NCI-H1048 (cell line): ENCODE measurements at places on chromosomes 5 and 9.

GRCh38 chr5:32991421-32991815, 280.3 kb downstream of the NPR3 start:
- DNase-seq: no peak

DNA sequence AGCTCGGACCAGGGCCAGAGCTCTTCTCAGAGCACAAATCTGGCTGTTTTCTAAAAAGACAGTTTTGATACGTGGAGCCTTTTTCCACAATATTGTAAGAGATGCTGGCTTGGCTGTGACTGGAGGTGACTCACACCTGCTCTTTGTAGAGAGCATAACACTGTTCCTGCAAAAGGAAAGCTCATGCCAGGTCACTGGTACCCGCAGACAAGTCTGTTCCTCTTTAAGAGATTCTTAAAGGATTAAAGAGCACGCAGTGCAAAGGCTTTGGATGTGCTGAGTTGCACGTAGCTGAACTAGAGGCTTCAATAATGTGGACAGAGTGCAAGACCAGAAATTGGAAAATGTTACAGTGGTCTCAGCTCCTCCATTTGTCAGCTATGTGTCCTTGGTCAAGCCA, 19.0 kb downstream of the ACTL7B start:
- no peak for DNase-seq

DNA sequence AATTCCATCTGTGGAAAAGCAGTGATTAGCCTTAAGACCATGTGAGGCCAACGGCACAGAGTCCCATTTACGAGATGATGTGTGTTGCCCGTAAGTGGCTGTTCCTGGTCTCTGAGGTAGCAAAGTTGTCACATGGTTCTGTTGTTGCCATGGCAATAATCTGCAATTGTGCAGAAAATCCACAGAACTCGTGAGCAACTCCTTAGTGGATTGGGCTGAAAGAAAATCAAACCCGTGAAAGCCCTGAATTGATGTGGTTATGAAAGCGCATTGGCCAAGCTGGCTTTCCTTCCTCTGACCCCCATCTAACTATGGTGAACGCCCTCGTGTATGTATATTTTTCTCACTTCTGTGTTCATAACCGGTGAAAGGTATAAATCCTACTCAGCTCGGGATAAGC, 614.7 kb downstream of the EBF1 start:
- no peak for DNase-seq

- no peak for DNase-seq
Observed at GRCh38 chr5:73749485-73750270, 123.7 kb downstream of the ARHGEF28 start.

DNA sequence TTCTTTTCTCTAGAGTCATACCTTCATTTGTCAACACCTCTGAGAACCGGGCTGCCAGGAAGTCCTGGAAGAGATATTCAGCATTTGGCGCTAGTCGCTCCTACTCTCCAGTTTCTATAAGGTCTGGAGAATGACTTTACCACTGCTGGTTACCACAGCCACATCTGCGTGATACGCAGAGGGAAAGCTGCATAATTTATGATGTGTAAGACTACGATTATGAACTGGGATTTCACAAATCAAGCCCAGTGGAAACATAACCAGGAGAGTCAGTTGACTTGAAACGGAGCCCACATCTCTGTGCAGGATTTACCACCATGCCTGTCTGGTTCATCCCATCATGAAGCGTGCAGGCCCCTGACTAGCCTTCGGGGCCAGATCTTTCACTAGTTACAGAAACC, 72.6 kb downstream of the FGF1 start:
- no peak for DNase-seq

- DNase-seq: no peak
Observed at GRCh38 chr9:84140535-84141101, 160.0 kb downstream of the RMI1 start.

- DNase-seq: no peak
Observed at GRCh38 chr9:113705928-113706519, 170.1 kb upstream of the ZNF618 start.

- DNase-seq: no peak
Observed at GRCh38 chr5:72368271-72368670, 48.1 kb downstream of the PTCD2 start.

DNA sequence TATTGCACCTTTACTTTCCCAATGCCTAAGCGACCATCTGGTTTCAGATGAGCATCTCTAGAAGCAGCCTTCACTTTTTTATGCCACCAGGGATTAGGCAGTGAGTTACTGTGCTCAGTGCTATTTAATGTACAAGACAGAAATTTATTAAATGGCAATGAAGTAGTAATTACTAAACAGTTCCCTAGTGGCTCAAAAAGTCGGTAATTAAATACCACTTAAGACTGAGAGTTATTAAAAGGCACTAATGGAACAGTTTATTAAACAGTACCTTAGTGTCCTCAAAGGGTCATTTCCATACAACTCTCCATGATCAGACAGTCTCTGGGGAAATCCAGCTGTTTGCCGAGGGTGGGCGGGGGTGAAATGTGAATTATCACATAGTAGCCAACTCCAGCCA, 42.3 kb downstream of the LHFPL2 start:
- DNase-seq: no peak

DNA sequence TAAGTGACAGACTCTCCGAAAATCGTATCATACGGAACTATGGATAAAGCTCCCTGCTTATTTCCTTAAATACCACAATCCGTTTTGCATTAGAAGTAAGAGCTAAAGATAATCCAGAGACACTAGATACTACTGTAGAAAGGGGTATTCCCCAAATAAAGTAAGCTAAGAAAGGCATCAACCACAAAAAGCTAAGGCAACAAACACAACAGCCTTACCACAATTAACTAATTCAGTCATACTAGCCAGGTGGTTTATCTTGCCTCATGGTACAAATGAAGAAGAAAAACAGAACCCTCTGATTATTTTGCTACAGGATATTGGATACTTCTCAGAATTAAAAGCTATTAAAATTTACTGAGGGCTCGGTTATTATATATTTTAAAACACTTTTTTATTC, 14.1 kb downstream of the ERP44 start:
- no peak for DNase-seq

DNA sequence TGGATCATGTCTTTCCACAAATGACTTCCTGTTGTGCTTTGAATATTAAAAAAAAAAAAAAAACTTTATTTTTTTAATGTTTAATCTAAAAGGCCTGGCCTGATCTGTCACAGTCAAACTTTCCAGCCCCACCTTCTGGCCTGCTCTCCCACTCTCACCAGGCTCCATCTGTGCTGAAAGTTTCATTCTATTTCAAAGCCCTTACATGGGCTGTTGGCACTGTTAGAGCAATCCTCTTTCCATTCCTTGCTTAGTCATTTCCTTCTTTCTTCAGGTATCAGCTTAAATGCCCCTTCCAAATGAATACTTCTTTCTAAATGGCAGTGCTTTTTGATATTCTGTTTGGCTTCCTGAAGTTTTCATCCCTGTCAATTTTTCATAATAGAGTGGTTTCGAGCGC, 1104.8 kb upstream of the C9orf72 start:
- no peak for DNase-seq

DNA sequence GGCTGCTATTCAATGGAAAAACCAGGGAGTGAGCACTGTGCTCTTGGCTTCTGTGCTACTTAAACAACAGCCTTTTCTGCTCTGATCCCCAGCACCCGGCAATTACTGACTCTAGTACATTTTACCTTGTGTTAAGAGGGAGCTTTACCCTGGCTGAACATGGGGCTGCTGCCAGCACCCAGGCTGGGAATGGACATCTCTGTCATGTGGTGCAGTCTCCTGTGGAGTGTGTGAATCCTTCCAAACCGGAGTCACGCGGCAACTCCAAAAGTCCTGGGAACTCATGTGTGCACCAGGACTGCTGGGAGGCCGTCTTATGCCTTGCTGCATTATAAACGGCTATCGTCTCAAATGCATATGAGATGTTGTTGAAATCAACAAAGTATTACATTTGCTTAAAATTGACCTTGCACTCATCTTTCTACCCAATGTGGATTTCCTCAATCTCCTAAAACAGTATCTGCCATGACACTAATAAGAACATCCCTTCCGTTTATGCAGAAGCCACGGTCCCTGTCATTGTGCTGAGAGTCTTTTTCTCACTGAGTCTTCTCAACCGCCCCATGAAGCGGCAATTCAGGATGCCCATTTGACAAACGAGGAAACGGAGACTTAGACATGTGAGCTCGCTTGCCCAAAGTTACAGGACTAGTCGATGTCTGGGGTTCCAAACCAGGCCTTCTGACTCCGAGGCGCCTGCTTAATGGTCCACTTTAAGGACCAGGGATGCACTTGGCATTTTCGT, 884 bp upstream of the GSN start:
- DNase-seq: no peak

DNA sequence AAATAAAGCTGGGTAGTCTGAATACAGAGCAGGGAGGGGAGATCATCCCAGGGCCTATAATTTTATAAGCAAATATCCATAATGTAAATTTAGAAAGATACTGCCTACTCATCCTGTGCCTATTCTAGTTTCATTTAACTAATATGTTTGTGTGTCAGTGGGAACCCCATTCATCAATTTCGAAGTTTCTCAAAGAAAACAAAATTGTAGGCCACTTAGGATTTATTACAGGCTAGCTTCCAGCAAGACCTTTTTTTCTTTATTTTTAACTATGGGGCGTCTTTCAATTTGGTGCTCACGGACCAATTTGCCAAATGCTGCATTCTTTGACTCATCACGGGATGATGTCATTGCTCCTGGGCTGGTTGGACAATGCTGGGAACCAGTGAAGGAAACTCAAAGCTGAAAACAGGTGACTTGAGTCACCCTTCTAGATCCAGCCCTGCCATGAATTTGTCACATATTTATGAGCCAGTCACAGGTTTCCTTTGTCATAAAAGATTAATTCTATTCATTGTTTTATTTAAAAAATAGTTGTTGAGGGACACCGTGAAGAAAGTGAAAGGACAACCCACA, 13.4 kb downstream of the PCSK5 start:
- DNase-seq: no peak

DNA sequence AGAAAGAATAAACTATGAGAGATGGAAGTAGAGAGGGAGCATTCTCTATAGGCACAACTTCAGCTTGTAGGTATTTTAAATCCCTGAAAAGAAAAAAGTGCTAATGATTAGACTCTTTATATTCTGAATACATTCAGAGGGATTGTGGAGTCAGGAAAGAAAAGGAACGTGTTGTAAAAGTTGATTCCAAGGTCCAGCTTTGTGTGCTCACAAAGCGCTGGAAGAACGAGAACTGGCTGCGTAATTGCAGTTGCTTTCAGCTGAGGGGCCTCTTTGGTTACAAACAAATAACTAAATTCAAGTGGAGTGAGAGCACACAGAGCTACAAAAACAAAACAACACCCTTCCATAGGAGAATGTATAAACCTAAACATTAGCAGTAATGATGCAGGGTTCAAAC, 1040.4 kb upstream of the WWC1 start:
- no peak for DNase-seq

DNA sequence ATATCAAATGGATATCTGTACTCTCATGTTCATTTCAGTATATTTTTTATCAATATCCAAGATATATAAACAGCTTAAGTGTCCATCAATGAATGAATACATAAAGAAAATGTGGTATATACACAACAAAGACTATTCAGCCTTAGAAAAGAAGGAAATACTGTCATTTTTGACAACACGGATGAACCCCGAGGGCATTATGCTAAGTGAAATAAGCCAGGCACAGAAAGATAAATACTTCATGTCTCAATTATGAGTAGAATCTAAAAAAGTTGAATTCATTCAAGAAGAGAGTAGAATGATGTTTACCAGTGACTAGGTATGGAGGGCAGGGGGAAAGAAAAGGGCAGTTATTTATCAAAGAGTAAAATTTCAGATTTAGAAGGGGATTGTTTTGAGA, 949.8 kb upstream of the TYRP1 start:
- no peak for DNase-seq
